ENCODE measurements at places on chromosomes 3 and 15.
A peak's percentile ranks its signal among the peaks of the same experiment; 100 is the strongest.

GRCh38 chr3:16917256-16917935 lies 32.6 kb downstream of the PLCL2 start:
- DNase-seq = no peak

GRCh38 chr3:122890077-122890719 lies 95.3 kb downstream of the SLC49A4 start:
- peak; percentile 63 for DNase-seq

DNA sequence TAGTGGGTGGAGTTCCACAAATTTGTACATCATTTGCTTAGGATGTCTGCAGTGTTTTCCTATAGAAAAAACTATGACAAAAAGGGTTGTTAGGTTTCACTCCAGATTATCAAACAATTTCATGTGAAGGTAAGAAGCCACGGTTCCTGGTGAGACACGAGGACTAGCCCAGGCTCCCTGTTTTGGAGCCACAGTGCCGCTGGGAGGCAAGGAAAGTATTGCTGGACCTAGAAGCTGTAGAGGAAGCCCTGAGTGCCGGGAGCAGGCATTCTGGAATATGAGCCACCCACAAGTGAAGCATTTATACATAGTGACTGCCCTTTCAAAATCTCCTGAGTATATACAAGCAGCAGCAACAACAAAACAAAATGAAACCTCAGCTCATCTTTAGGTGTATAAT lies 142.0 kb downstream of the GABRB3 start:
- DNase-seq = no peak

DNA sequence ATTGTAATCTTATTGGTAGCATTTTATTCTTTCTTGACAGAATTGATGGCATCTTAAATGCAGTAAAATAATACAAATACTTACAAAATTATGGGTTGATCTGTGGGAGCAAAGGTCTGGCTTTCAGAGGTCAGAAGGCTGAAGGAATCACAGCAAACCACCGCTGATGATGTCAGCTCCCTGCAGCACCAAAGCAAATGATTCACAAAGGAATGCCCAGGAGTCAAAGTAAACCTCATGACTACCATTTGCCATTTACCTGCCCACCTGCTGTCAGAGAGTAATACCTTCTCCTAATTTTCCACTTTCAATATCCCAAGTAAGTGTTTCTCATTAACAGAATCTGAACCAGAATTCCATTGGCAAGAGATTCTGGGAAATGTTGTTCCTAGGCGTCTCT lies 46.1 kb downstream of the CPA3 start:
- DNase-seq = no peak

GRCh38 chr3:192747746-192748145 lies 20.4 kb upstream of the FGF12 start:
- DNase-seq = no peak

GRCh38 chr15:59372352-59373211 lies at the start of gene MYO1E:
MYO1E (minus strand) TSS chr15:59372871; CDS start chr15:59372500, 371 bp downstream.
- DNase-seq = peak; percentile 93

- DNase-seq = no peak
Measured at GRCh38 chr3:59766200-59766872, 716.5 kb upstream of the CFAP20DC start.

DNA sequence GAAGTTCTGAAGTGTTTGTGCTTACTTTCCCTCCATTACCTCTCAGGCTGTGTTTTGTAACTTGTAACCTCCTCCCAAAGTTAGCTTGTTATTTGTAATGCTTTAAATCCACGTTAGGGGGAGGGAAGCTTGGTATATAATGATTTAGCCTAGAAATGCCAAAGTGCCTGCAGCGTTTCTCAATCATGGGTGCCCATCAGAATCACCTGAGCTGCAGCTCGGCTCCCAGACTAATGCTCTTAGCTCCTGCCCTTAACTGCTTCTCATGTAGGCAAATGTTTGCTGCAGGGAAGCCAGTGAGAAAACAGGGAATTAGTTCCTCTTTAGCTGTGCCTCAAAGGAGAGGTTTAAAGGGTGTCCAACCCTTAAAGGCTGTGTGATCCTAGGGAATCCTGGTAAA lies 219.2 kb upstream of the NAALADL2 start:
- no peak for DNase-seq

DNA sequence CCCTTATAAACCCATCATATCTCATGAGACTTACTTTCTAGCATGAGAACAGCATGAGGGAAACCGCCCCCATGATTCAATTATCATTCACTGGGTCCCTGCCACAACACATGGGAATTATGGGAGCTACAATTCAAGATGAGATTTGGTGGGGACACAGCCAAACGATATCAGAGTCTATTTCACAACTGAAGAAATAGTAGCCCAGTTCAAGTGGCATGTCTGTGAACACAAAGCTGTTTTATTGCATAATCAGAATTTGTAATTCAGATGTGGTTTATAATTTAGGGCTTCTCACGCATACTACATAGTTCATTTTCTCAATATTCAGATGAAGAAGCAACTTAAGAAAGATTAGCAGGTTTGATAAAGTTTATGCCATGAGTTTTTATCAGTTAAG lies 1188.0 kb upstream of the ALCAM start:
- DNase-seq = no peak

DNA sequence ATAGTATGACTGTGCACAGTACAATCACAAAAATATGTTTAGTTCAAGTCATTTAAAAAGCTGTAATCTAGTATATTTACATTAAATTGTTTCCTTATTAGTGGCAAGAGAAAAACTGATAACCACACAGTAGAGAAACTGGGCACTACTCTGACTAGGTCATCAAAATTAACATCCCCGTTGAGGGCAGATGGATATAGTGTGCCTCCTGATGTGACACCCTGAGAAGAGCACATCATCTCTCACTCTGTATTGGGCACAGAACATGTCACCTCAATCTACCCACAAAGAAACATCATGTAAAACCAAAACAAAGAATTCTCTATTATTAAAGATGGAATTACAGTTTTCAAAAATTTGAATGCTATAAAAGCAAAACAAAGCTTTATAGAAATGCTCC lies 221.9 kb upstream of the NANOGP8 start:
- no peak for DNase-seq

- DNase-seq = no peak
Measured at GRCh38 chr3:69201658-69202057, 79.3 kb upstream of the LMOD3 start.

GRCh38 chr3:139465636-139466035 lies 10.7 kb downstream of the RBP2 start:
- DNase-seq = no peak

DNA sequence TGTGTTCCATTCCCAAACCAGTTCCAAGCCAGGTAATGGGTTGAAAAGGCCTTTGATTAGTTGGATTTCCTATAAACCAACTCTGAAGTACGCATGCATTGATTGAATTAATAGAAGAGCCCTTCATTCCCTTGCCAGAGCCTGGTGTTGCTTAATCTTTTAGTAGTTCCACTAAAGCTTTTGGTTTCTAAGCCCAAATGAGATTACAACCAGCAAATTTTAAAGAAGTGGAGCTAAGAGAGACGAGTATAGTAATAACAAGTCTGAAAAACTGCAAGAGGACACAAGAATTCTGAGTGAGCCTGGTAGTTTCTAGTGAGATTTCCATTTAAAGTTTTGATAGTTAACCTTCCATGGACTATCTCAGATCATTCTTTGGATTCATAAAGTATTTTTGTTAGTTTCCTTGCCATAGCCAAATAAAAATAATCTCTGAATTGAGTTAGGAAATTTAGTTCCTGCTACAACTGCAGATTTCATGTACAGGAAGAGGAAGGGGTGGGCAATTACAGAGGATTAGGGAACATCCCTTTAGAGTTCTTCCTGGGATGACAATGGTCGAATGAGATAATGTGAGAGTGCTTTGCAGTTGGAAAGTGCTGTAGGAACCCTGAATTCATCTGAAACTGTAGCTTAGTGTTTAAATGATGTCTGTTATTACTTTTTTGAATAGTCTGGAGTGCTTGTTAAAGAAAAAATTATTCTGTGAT lies 136.8 kb downstream of the FNDC3B start:
- DNase-seq = no peak

- no peak for DNase-seq
Measured at GRCh38 chr3:177307391-177307790, 110.1 kb upstream of the TBL1XR1 start.

GRCh38 chr15:74826921-74827320 lies 494 bp downstream of the CPLX3 start:
- DNase-seq = no peak

- DNase-seq = peak; percentile 13
Measured at GRCh38 chr3:196287090-196287439, 461 bp downstream of the PCYT1A start.

- DNase-seq = no peak
Measured at GRCh38 chr3:186849374-186849975, 7.0 kb downstream of the ADIPOQ start.

DNA sequence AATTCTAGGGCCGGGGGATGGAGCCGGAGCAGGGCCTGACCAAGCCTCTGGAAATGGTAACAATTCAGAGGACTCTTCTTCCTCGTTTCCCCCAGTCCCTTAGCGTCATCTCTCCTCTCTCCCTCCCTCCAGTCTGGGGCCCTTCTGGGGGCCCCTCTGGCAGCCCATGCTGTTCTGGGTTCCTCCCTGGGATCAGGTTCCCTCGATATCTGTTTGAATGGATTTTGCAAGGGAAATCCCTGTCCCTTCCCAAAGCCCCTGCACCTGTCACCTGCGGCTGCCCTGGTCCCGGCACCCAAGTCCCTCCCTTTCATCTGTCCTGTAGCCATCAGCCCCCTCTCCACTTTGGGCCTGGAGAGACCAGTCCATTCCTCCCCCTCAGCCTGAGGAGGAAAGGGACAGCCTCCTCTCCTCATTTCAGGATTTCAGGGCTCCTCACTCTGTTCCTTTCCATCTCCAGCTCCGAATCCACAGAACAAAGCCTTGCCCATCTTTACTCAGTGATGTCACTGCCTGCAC lies 1.7 kb upstream of the PLCB2 start:
- DNase-seq = no peak

- no peak for DNase-seq
Measured at GRCh38 chr15:32781781-32782180, 64.0 kb downstream of the GREM1 start.

- no peak for DNase-seq
Measured at GRCh38 chr3:106176734-106177133, 307.9 kb upstream of the CBLB start.

GRCh38 chr15:38610748-38611147 lies 46.1 kb upstream of the RASGRP1 start:
- no peak for DNase-seq

GRCh38 chr3:1272546-1273265 lies 179.9 kb downstream of the CNTN6 start:
- no peak for DNase-seq

- no peak for DNase-seq
Measured at GRCh38 chr15:73872346-73872745, 1.0 kb upstream of the TBC1D21 start.

DNA sequence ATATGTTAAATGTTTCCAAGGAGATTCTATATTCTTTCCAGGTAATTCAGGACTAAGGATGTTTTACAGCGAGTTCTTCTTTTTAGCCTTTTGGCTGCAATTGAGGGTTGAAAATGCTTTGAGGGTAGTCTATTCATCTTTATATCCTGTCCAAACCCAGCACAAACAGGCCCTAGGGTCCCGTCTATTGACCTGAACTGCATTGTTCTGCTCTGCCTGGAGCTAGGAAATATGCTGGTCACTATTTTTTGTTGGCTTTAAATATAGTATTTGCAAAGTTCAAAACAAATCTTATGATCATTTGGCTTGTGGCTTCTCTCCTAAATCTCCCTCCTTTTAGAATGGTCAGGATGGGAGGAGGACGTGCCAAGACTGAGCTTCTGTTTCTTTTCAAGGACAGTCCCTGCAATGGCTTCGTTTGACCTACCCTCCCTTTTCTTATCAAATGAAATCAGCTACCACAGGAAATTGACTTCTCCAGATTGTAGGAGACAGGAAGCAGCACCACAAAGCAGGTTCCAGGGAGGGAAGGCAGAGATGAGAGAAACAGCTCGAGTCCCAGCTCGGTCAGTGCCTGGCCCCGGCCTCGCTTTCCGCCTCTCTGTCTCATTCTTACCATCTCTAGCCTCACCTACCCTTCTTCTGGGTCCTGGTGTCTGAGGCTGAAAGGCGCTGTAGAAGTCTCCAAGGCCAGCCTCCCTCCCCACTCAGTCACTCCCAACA lies 27.6 kb upstream of the NRROS start:
- no peak for DNase-seq
